Esophagus squamous epithelium (tissue), 5 donors: ENCODE measurements at places on chromosomes 16 and 17. TPM values are rescaled to one million over a fixed set of nuclear protein-coding genes. Genes with fewer than 3 reads are reported as not detected.

The TEKT5 gene
- not detected for total RNA-seq

The TUBB3 gene
- total RNA-seq = 8.0 TPM

GRCh38 chr17:51147650-51148049 is 5.7 kb upstream of the NME1 start:
- DNase-seq = no peak
- no peak overlapping the region for H3K4me3 ChIP-seq
- H3K27ac ChIP-seq = no peak overlapping the region
- H3K27me3 ChIP-seq = no peaks in the 10 kb centered on the region

The ZNF385C gene
- total RNA-seq = not detected

GRCh38 chr17:3602499-3602898 is 6.7 kb downstream of the TRPV1 start:
- DNase-seq = no peak
- no peaks in the 10 kb centered on the region for H3K36me3 ChIP-seq
- no peak overlapping the region for H3K4me3 ChIP-seq
- no peak overlapping the region for H3K27ac ChIP-seq
- H3K27me3 ChIP-seq = no peaks in the 10 kb centered on the region
